Keratinocyte (primary cell): ENCODE measurements at places on chromosomes 11 and 22.

DNA sequence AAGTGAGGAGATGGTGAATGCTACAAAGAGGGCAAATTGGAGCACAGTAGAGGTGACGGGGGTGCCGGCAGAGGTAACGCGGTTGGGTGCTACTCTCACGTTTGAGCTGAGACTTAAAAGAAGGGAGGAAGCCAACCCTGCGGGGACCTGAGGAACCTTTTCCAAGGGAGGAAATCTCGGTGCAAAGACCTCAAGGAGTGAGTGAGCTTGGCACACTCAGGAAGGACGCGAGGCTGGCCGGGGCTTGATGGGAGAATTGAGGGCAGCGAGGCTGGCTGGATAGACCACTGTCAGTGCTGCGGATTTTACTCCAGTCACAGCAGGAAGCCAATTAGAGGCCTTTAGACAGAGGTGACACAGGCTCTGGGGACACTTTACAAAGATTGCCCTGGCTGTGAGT lies 25.0 kb downstream of the TSKU start:
- DNase-seq = no peak

GRCh38 chr11:120239713-120240640 lies at the start of gene POU2F3:
Gene POU2F3 (plus strand): TSS chr11:120240140. CDS start chr11:120240344, 204 bp downstream.
- DNase-seq = no peak

GRCh38 chr11:118287006-118287405 lies 17.5 kb upstream of the CD3E start:
- DNase-seq = no peak

GRCh38 chr22:27278946-27279345 lies 522.6 kb downstream of the MN1 start:
- peak; percentile 15 for DNase-seq

GRCh38 chr11:96925862-96926261 lies 536.0 kb downstream of the JRKL start:
- no peak for DNase-seq

- DNase-seq = no peak
Measured at GRCh38 chr11:115884800-115885534, 380.8 kb upstream of the CADM1 start.

DNA sequence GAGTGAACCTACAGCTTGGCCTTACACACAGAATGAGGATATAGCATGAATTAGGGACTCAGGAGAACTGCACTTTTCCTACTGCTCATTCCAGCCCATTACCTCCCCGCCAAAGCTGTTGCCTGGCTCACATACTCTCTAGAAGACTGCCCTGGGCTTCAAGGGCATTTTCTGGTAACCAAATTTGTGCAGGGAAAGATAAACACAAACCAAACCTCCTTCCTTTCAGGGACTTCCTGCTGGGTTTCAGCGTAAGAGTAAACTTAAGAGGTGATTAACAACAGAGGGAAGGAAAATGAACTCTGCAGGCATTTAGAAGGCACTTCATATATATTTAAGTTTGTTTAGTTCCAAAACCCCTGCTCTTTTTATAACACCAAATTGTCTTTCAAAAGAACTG lies 194.9 kb downstream of the SWAP70 start:
- no peak for DNase-seq
